ENCODE measurements at places on chromosomes 2 and 18. TPM values are rescaled to one million over a fixed set of nuclear protein-coding genes. Genes with fewer than 3 reads are reported as not detected.

GRCh38 chr2:73000808-73001570 lies 70.5 kb downstream of the SFXN5 start:
- no peaks in the 10 kb centered on the region for H3K36me3 ChIP-seq
- H3K4me1 ChIP-seq, result no peaks in the 10 kb centered on the region
- no peak overlapping the region for H3K4me3 ChIP-seq
- no peak for DNase-seq
- H3K27me3 ChIP-seq, result no peaks in the 10 kb centered on the region

GRCh38 chr18:62729487-62730386 lies 14.4 kb downstream of the PHLPP1 start:
- H3K4me3 ChIP-seq, result no peak overlapping the region
- DNase-seq, result no peak
- H3K36me3 ChIP-seq, result no peaks in the 10 kb centered on the region
- no peaks in the 10 kb centered on the region for H3K4me1 ChIP-seq
- H3K27me3 ChIP-seq, result no peaks in the 10 kb centered on the region

Gene REG1B
- total RNA-seq, result not detected

DNA sequence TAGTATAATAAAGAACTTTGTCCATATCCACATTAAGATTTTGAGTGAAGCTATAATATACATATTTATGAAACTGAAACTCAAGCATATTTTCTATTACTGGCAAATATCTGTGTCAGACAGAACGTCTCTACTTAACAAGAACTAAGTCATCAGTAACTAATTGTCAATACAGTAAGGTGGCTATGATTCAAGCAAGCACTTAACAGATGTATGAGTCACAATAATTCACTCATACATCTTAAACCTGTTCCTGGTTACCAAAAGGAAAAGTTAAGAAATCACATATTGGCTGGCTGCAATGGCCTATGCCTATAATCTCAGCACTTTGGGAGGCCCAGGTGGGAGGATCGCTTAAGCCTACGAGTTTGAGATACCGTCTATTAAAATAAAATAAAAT lies 96.0 kb downstream of the SOS1 start:
- no peak overlapping the region for H3K27ac ChIP-seq
- peaks cover 19% of the 10 kb centered on the region for H3K36me3 ChIP-seq
- no peaks in the 10 kb centered on the region for H3K27me3 ChIP-seq
- H3K4me1 ChIP-seq, result no peaks in the 10 kb centered on the region
- H3K4me3 ChIP-seq, result no peak overlapping the region

Gene MATN3
- 1.3 TPM for total RNA-seq

DNA sequence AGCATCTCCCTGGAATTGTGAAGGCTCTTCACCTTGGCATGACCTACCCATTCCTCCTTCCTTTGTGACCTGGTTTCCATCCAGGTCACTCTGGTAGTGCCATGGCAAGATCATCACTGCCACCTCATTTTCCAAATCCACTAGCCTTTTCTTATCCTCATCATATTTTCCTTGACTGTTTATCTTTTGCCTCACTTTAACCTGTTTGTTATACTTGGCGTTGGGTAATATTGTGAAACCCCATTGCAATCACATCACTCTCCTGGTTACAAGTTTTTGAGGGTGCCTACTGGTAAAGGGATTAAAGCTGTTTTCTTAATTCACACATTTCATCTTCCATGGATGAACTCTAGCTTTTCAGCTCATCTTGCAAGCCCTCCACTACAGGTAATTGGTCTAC lies 39.1 kb upstream of the IGFBP2 start:
- DNase-seq, result no peak
- H3K4me1 ChIP-seq, result no peaks in the 10 kb centered on the region
- no peak overlapping the region for H3K4me3 ChIP-seq
- H3K27me3 ChIP-seq, result no peaks in the 10 kb centered on the region
- H3K36me3 ChIP-seq, result no peaks in the 10 kb centered on the region

Gene ACMSD
- not detected for total RNA-seq

Gene NCKAP5
- 0.21 TPM for total RNA-seq

Gene NPPC
- total RNA-seq, result not detected

Gene GLI2
- 13.8 TPM for total RNA-seq

Gene PRKAG3
- total RNA-seq, result not detected

GRCh38 chr2:203225423-203226039 lies 13.3 kb upstream of the CYP20A1 start:
- H3K4me3 ChIP-seq, result no peak overlapping the region
- H3K4me1 ChIP-seq, result no peaks in the 10 kb centered on the region
- H3K27me3 ChIP-seq, result no peaks in the 10 kb centered on the region
- no peaks in the 10 kb centered on the region for H3K36me3 ChIP-seq

DNA sequence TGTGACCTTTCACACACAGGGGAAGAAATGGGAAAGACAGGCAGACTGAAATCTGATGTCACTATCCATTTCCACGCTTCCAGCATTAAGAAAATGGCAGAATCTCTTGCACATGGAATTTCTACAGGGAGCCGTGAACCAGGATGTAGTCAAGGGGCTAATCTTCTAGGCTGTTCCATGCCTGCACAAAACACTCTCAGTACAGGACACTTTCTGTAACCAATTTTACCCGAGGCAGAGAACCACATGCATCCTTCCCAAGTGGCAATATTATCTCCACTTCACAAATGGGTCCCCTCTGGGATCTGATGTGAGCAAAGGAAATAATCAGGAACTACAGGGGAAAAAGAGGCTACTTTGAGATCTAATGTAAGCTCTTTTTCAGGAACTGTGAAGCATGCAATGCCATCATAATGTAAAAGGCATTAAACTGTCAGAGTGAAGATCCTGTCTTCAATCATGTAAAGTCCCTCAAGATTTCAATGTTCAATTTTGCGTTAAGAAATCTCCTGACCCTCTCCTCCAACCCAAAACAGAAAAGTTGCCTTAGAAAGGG lies 236.9 kb downstream of the RBM43 start:
- no peaks in the 10 kb centered on the region for H3K36me3 ChIP-seq
- H3K4me1 ChIP-seq, result no peaks in the 10 kb centered on the region
- H3K27ac ChIP-seq, result no peak overlapping the region
- H3K4me3 ChIP-seq, result no peak overlapping the region
- DNase-seq, result no peak

- no peak overlapping the region for H3K27ac ChIP-seq
- peaks cover 18% of the 10 kb centered on the region for H3K27me3 ChIP-seq
- no peak overlapping the region for H3K4me3 ChIP-seq
- H3K36me3 ChIP-seq, result no peaks in the 10 kb centered on the region
- no peak for DNase-seq
Observed at GRCh38 chr2:240432430-240432819, 3.0 kb upstream of the GPC1 start.

DNA sequence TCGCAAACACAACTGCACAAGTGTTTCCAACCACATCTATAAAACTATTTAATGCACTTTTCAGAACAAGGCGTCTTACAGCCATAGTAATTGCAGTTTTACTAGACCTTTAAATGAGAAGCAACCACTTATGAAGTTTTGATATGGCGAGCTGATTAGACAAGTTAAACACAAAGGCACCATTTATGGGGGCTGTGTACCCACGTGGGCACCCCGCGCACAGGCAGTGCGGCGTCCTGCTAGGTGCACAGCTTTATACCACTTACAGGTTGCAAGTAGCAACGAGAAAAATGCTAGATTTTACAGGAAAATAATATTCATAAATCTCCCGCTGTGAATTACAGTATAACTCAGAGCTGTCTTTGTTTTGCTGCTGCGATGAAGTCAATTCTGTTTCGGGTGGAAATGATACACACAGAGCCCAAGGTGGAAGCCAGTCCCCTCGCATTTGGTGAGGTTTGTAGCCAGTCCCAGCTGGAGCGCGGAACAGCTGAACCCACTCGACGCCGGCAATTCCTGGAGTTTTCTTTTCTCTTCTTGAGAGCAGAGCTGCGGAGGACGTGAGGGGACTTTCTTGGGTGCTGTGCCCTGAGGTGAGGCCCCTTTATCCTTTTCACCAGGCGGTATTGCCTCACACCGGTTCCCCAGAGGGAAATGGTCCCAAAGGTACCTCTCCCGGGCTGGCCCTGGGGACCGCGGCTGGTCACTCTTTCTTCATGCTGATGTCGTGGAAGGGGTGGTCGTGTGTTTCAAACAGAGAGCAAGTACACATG lies 76.7 kb downstream of the PTGR3 start:
- no peaks in the 10 kb centered on the region for H3K36me3 ChIP-seq
- H3K4me3 ChIP-seq, result no peak overlapping the region
- no peak for DNase-seq
- no peaks in the 10 kb centered on the region for H3K27me3 ChIP-seq
- no peaks in the 10 kb centered on the region for H3K4me1 ChIP-seq
- H3K27ac ChIP-seq, result no peak overlapping the region

GRCh38 chr2:241014224-241014623 lies 15.8 kb downstream of the SNED1 start:
- H3K4me3 ChIP-seq, result no peak overlapping the region
- peaks cover 4% of the 10 kb centered on the region for H3K4me1 ChIP-seq
- no peak overlapping the region for H3K27ac ChIP-seq
- DNase-seq, result no peak

DNA sequence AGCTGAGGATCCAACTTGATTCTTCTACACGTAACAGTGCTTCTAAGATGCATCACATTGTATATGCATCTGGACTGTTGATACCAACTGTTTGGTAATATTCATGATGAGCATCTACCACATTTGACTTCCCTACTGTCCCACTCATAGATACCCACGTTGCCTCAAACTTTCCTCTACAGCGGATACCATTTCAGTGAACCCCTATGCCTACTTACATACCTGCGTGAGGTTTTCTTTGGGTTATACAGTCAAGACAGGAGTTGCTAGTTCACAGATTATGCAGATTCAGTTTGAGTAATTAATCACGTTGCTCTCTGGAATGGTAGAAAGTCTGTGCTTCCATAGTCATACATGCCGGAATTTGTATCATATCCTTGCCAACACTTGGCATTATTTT lies 40.0 kb downstream of the EPC2 start:
- no peaks in the 10 kb centered on the region for H3K4me1 ChIP-seq
- H3K27me3 ChIP-seq, result no peaks in the 10 kb centered on the region
- H3K27ac ChIP-seq, result no peak overlapping the region
- H3K4me3 ChIP-seq, result no peak overlapping the region
- H3K36me3 ChIP-seq, result no peaks in the 10 kb centered on the region

DNA sequence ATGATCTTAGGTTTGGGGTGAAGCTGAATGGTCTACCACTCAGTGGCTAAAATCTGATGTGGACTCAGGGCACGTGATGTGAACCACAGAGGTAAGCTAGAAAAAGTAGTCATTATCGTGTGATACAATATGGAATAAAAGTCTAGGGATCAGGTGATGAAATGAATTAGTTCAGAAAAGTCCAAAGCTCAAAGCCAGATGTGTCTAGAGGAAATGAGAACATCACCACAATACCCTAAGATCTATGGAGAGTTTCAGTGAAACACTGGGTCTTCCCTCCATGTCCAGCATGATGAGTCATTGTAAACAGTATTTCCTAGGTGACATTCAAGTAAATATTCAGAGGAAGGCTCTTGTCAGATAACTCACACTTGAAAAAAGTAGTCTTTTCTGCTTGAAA lies 1257.4 kb upstream of the ZEB2 start:
- H3K27ac ChIP-seq, result no peak overlapping the region
- no peaks in the 10 kb centered on the region for H3K4me1 ChIP-seq
- no peak for DNase-seq
- no peaks in the 10 kb centered on the region for H3K36me3 ChIP-seq

- H3K4me1 ChIP-seq, result no peaks in the 10 kb centered on the region
- DNase-seq, result peak; percentile 93
- no peaks in the 10 kb centered on the region for H3K36me3 ChIP-seq
- no peak overlapping the region for H3K4me3 ChIP-seq
Observed at GRCh38 chr2:220104871-220105351, 477.5 kb downstream of the SLC4A3 start.

GRCh38 chr18:63148449-63149301 lies 170.9 kb downstream of the BCL2 start:
- no peaks in the 10 kb centered on the region for H3K4me1 ChIP-seq
- no peaks in the 10 kb centered on the region for H3K36me3 ChIP-seq
- H3K27ac ChIP-seq, result no peak overlapping the region
- no peak for DNase-seq
- no peak overlapping the region for H3K4me3 ChIP-seq

GRCh38 chr2:114789989-114790388 lies 347.5 kb downstream of the DPP10 start:
- H3K27me3 ChIP-seq, result no peaks in the 10 kb centered on the region
- no peak overlapping the region for H3K4me3 ChIP-seq
- peaks cover 4% of the 10 kb centered on the region for H3K4me1 ChIP-seq

GRCh38 chr18:49169037-49169521 lies 218.3 kb upstream of the SMAD7 start:
- no peak overlapping the region for H3K4me3 ChIP-seq
- no peak overlapping the region for H3K27ac ChIP-seq
- DNase-seq, result no peak
- no peaks in the 10 kb centered on the region for H3K36me3 ChIP-seq
- H3K4me1 ChIP-seq, result peaks cover 13% of the 10 kb centered on the region
- H3K27me3 ChIP-seq, result no peaks in the 10 kb centered on the region

Gene DCC
- 0.14 TPM for total RNA-seq

Gene ZNF396
- 2.8 TPM for total RNA-seq

DNA sequence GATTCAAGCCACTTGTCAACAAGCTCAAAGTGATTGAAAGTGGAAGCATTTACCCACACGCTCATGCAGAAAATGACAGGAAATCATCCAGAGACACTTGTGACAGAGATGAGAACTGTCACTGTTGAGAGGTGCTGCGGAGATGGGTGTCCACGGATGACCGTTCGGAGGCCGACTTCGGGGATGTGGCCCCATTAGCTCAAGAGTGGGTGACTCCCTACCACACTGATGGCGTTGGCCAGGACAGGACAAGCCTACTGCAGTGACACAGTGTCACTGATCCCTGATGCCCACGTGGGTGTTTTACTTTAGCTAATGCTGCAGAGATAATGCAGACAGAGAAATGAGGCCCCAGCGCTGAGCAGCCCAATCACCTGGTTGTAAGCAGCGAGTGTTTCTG lies 81.5 kb upstream of the YWHAQ start:
- H3K4me3 ChIP-seq, result no peak overlapping the region
- H3K4me1 ChIP-seq, result peaks cover 4% of the 10 kb centered on the region
- no peak overlapping the region for H3K27ac ChIP-seq
- no peaks in the 10 kb centered on the region for H3K36me3 ChIP-seq

DNA sequence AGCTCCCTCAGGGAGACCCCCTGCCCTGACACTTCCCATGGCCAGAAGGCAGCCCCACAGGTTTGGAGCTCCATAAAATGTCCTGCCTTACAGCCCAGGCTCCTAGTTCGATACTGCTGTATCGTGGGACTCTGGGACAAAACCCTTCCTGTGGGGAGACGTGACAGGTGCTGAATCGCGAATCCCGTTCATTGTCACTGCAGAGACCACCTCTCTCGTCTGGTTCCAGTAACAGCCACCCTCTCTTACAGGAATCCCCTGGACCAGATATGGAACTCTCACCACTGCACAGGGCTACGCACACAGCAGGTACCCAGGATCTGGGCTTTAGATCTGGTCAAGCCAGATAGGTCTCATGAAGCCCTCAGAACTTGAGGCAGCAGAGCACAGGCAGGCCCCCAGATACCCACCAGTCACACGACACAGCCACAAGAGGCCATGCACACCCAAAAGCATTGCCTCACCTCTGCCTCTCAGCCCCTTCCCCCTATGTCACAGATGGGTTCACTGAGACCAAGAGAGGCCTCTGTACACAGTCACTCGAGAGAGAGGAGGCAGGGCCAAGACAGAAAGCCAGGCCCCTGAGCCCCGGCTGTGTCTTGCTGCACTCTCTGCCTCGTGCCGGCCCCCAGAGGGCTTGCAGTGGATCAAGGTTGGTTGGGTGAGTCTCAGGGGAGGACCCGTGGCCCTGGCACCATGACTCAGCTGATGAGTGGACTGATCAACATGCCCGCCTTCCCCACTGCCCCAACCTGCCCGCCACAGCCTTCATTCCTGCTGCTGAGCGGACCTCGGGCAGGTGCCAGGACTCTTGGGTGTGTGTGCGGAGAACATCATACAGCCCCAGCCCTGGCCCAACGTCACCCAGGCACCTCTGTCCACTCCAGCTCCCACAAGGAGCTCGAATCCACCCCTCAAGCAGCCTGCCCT lies 7.6 kb downstream of the SDC1 start:
- no peak overlapping the region for H3K4me3 ChIP-seq
- H3K36me3 ChIP-seq, result no peaks in the 10 kb centered on the region
- no peak for DNase-seq
- H3K4me1 ChIP-seq, result peaks cover 15% of the 10 kb centered on the region
- H3K27ac ChIP-seq, result no peak overlapping the region

Gene PPP1R1C
- total RNA-seq, result 12.1 TPM

Measured in cardiac muscle cell (in vitro differentiated cells and primary cell).